Fibroblast of the aortic adventitia (primary cell): ENCODE measurements at places on chromosomes 6 and 20. TPM values are rescaled to one million over a fixed set of nuclear protein-coding genes. Genes with fewer than 3 reads are reported as not detected.
A peak's percentile ranks its signal among the peaks of the same experiment; 100 is the strongest.

GRCh38 chr6:31915351-31915750, 12.2 kb upstream of the C2 start:
- DNase-seq, result no peak

DNA sequence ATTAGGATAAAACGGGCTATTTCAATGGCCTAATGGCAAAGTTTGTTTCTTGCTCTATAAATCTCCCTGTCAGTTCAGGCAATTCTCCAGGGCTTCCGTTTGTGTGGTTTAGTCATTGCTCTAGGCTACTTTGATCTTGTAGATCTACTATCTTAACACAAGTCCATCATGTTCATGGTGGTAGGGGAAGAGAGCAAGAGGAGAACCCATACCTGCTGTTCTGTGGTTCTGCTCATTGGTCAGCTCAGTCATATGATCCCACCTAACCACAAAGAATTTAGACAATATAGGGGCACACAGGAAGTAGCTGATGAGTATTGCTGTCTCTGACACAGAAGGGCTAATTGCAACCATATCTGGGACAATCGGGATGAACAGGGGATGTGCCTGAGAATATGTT, 4.9 kb upstream of the DEK start:
- peak; percentile 42 for DNase-seq

- no peak for DNase-seq
These were observed 80.5 kb upstream of the AGPAT4 start for GRCh38 chr6:161354276-161354840.

- no peak for DNase-seq
These were observed 277.3 kb downstream of the ZNF217 start for GRCh38 chr20:53316206-53316937.

DNA sequence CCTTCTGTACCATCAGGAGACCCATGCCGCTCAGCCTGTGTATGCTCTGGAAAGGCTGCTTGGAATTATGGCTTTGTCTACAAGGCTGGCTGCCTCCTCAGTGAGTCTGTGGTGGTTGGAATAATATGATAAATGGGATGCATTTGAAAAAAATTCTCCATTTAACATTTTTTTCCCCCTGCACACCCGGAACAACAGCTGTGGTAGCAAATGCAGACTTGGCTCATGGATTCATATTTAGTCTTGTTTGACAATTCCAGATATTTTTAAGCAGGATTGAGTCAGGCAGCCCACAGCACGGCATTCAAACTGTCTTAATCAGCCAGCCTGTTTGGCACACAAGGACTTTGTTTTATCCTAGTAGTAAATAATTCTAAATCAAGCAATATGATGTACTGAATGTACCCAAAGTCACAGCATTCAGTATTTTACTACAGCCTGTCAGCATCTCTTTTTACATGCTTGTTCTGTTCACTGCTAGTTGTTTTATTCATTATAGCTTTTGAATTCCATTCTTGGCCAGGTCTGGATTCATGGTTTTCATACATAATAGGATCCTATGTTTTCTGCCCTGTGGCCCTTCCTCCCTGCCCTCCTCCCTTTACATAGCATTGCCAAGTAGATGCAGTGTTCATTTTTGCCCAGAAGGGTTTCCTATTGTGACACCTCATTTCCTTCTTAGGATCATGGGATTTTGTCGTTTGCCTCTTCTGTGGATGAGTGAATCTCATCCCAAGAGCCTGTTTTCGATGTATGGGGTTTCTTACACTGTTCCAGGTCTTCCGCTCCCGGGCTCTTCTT, 68.1 kb downstream of the LRRC1 start:
- DNase-seq, result peak; percentile 72

ABHD16A gene
- 23.5 and 27.1 TPM in 2 replicates for total RNA-seq

ISM1 gene
- total RNA-seq, result 1.1 TPM in 1 of 2 replicates, not detected in the other

DNA sequence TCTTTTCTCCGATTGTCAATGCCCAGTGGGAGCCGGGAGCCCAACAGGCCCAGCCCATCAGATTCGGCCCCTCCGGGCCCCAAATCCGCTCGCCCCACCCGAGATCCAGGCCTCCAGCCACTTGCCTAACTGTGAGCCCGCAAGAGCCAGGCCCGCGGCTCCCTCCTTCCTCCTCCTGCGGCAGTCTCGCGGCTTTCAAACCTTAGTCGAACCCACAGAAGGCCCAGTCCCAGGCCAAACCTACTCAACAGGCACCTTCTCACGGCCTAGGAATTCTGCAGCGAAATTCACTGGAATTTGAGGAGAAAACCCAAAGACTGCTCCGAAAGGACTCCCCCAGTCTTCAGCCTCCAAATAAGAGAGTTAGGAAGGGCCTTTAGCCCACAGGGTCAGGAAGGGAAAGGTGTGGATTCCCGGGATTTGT, 2.8 kb upstream of the TFAP2A start:
- no peak for DNase-seq
